Uterine smooth muscle cell (primary cell): ENCODE measurements at places on chromosomes 6 and 20. TPM values are rescaled to one million over a fixed set of nuclear protein-coding genes. Genes with fewer than 3 reads are reported as not detected.

Gene MTFR2
- total RNA-seq: 1.6 and 8.1 TPM in 2 replicates

Gene LRRN4
- not detected in 2 replicates for total RNA-seq

Gene RBBP8NL
- not detected in 2 replicates for total RNA-seq

Gene SLC22A2
- 0.12 TPM in 1 of 2 replicates, not detected in the other for total RNA-seq

Gene KCNQ2
- not detected in 2 replicates for total RNA-seq

Gene FOXA2
- total RNA-seq: 1.00 TPM in 1 of 2 replicates, not detected in the other
